ENCODE measurements at places on chromosomes 6 and 20.

GRCh38 chr6:98672681-98673475 is 161.5 kb upstream of the POU3F2 start:
- no peak for DNase-seq

GRCh38 chr6:11271228-11272020 is 39.0 kb upstream of the NEDD9 start:
- peak; percentile 35 for DNase-seq

DNA sequence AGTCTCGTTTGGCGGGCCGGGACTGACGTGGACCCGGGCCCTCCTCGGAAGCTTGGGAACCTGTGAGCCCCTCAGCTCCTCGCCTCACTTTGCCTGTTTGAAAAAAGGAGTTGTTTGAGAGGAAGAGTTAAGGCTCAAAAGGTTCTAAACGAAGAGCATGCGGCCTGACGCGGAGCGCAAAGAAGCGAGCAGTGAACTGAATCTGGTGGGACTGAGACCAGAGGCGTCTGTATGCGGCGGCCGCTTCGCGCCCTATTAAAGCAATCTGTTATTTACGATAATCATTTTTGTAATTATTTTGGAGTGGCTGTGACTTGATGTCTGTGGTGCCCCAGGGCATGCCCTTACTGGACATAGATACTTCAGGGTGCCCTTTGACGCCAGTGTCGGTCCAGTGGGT is 3.3 kb upstream of the TFAP2C start:
- DNase-seq: no peak

GRCh38 chr6:146337376-146337775 is 206.3 kb upstream of the RAB32 start:
- DNase-seq: no peak

GRCh38 chr6:129889580-129889979 is 28.5 kb upstream of the TMEM244 start:
- DNase-seq: peak; percentile 85

DNA sequence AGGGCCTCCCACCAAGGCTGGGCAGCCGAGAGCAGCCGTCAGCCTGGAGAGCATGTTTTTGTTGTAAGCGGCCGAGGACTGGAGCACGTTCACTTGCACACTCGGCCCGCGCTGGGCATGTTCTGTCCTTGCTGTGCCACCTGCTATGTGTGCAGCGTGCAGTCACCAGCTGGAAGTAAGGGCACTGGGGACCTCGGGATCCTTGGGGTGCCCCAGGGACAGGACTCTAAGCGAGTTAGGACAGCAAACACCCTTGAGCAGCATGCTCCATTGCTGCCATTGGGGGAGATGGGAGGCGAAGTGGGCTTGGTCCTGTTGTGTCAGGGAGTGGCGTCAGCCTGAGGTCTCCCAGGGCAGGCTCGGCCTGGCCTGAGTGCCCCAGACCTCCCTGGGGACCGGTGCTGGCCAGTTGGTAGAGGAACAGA is 18.6 kb downstream of the DYNLT1 start:
- DNase-seq: no peak

DNA sequence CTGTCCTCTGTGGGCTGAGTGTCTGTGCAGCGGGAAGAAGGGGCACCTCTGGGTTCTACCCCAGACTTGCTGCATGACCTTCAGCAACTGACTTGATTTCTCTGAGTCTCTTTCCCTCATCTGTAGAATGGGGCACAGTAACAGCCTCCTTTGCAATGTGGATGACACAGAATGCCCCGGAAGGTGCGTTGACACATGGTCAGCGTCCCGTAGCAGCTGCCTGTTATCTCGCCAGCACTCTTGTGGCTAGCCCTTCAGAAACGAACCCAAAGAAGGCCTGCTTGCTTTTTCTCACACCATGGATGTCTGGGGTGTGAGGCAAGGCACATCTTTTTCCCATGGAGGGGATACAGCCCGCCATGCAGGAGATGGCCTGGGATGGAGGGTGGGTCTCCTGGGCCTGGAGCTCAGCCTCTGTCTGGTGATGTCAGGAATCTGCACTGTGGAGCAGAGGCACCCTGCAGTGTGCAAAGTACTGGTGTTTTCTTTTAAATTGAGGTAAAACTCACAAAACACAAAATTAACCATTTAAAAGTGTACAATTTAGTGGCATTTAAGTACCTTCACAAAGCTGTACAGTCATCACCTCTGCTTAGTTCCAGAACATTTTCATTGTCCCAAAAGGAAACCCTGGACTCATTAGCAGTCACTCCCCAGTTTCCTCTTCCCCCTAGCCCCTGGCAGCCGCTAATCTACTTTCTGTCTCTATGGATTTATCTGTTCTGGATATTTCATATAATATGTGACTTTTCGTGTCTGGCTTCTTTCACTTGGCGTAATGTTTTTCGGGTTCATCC is 59.8 kb upstream of the FAM83D start:
- no peak for DNase-seq

DNA sequence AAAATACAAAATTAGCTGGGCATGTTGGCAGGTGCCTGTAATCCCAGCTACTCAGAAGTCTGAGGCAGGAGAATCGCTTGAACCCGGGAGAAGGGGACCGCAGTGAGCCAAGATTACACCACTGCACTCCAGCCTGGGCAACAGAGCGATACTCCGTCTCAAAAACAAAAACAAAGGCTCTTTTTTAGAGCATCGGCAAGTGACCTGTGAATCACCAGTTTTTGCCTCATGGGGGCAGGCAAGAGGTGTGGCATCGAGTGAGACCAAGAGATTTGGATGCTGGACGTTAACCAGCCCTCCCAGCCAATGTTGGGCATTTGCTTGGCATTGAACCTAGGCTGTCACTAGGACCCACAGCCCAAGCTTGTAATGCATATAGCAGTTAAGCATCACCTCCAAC is 14.6 kb upstream of the CDK5RAP1 start:
- peak; percentile 42 for DNase-seq

Measured in adipocyte (in vitro differentiated cells).